ENCODE measurements at places on chromosomes 2 and 18. TPM values are rescaled to one million over a fixed set of nuclear protein-coding genes. Genes with fewer than 3 reads are reported as not detected.

Gene SETBP1
- total RNA-seq = 0.89 TPM

Gene TLX2
- not detected for total RNA-seq

Gene SLC9A4
- not detected for total RNA-seq

Gene RUFY4
- not detected for total RNA-seq

Gene CD207
- not detected for total RNA-seq

Gene KLHL41
- total RNA-seq = 0.30 TPM

Gene RAB27B
- 40.1 TPM for total RNA-seq

Gene ITGA4
- 151 TPM for total RNA-seq

Gene DSC3
- 29.1 TPM for total RNA-seq

Gene CHST9
- total RNA-seq = not detected

Gene CPS1
- total RNA-seq = 8.5 TPM

Gene DSG2
- 102 TPM for total RNA-seq

Gene IL1R2
- total RNA-seq = not detected

Gene HOXD3
- 2.4 TPM for total RNA-seq

Gene CCL20
- 3.0 TPM for total RNA-seq

Gene CPLX4
- total RNA-seq = not detected

Gene CRYBA2
- not detected for total RNA-seq

Gene PSD4
- 1.2 TPM for total RNA-seq

Gene CRYGC
- total RNA-seq = not detected

Gene FAM124B
- 0.30 TPM for total RNA-seq

Gene INHBB
- total RNA-seq = not detected

Gene NFU1
- 31.8 TPM for total RNA-seq

Gene MYO5B
- not detected for total RNA-seq

Gene TTLL4
- 12.7 TPM for total RNA-seq

Gene UGT1A3
- total RNA-seq = not detected

Gene PJVK
- total RNA-seq = 2.1 TPM

Gene CTAGE1
- total RNA-seq = not detected

Gene SERTAD2
- total RNA-seq = 20.7 TPM

Gene MAT2A
- 170 TPM for total RNA-seq

Gene LRRC30
- not detected for total RNA-seq

Gene KIAA2012
- 0.09 TPM for total RNA-seq

Gene PDE1A
- 0.89 TPM for total RNA-seq

Gene EFEMP1
- total RNA-seq = 180 TPM

Gene CABLES1
- total RNA-seq = 2.7 TPM

Gene TUBA3E
- 0.09 TPM for total RNA-seq

Gene GMCL1
- total RNA-seq = 10.1 TPM

Gene TMEM178A
- 0.92 TPM for total RNA-seq

Gene DUSP11
- 28.6 TPM for total RNA-seq

Gene ITGB1BP1
- total RNA-seq = 29.1 TPM

Gene CFAP65
- not detected for total RNA-seq

Gene MC5R
- not detected for total RNA-seq

Gene RAB17
- 0.60 TPM for total RNA-seq

Gene ACADL
- 0.59 TPM for total RNA-seq

Gene PTPRM
- 50.6 TPM for total RNA-seq

Gene VPS4B
- 51.4 TPM for total RNA-seq

Gene SDC1
- 77.2 TPM for total RNA-seq

Gene DTNA
- total RNA-seq = 6.8 TPM

Gene FKBP1B
- total RNA-seq = 4.7 TPM

Gene CCDC85A
- total RNA-seq = 12.4 TPM

Gene PHOSPHO2
- total RNA-seq = 1.8 TPM

Gene MEIS1
- total RNA-seq = 45.0 TPM

Gene PREB
- 41.3 TPM for total RNA-seq

All from smooth muscle cell of the umbilical artery (primary cell).